ENCODE measurements at places on chromosomes 6 and 20. TPM values are rescaled to one million over a fixed set of nuclear protein-coding genes. Genes with fewer than 3 reads are reported as not detected.

TGIF2 gene
- 55.3 TPM for total RNA-seq

ID1 gene
- 0.41 TPM for total RNA-seq

GGTLC1 gene
- total RNA-seq = not detected

SLC22A2 gene
- not detected for total RNA-seq

TMEM244 gene
- 0.54 TPM for total RNA-seq

SMIM28 gene
- not detected for total RNA-seq

CLVS2 gene
- not detected for total RNA-seq

CCN2 gene
- total RNA-seq = not detected

MYLIP gene
- total RNA-seq = 7.7 TPM

OPN5 gene
- not detected for total RNA-seq

MANEA gene
- 15.6 TPM for total RNA-seq

THBS2 gene
- total RNA-seq = not detected

CPXM1 gene
- total RNA-seq = 2.0 TPM

BMP2 gene
- not detected for total RNA-seq

SKIC2 gene
- 76.5 TPM for total RNA-seq

SLC22A3 gene
- total RNA-seq = not detected

TMEM14C gene
- 60.1 TPM for total RNA-seq

MMP24OS gene
- 48.4 TPM for total RNA-seq

MAS1 gene
- not detected for total RNA-seq

MTFR2 gene
- total RNA-seq = 20.9 TPM

GNAS-AS1 gene
- 2.0 TPM for total RNA-seq

CRISP2 gene
- total RNA-seq = not detected

CASP8AP2 gene
- total RNA-seq = 33.6 TPM

CPNE5 gene
- total RNA-seq = 1.2 TPM

PPP1R16B gene
- 81.4 TPM for total RNA-seq

PTCHD4 gene
- not detected for total RNA-seq

SCUBE3 gene
- not detected for total RNA-seq

WDR27 gene
- 49.6 TPM for total RNA-seq

IRF4 gene
- total RNA-seq = 439 TPM

PLN gene
- not detected for total RNA-seq

LPIN3 gene
- 0.87 TPM for total RNA-seq

KIF25 gene
- not detected for total RNA-seq

RFX6 gene
- not detected for total RNA-seq

PRSS35 gene
- total RNA-seq = not detected

SPATA25 gene
- 0.58 TPM for total RNA-seq
